Myocyte (in vitro differentiated cells): ENCODE measurements at places on chromosomes 4 and X. TPM values are rescaled to one million over a fixed set of nuclear protein-coding genes. Genes with fewer than 3 reads are reported as not detected.

The VCX3B gene
- total RNA-seq = not detected in 2 replicates

The SORBS2 gene
- 13.9 and 19.6 TPM in 2 replicates for total RNA-seq

The CD38 gene
- total RNA-seq = not detected in 2 replicates

The P2RY10 gene
- total RNA-seq = not detected in 2 replicates

The MAGEB17 gene
- not detected in 2 replicates for total RNA-seq

The IBSP gene
- not detected in 2 replicates for total RNA-seq

DNA sequence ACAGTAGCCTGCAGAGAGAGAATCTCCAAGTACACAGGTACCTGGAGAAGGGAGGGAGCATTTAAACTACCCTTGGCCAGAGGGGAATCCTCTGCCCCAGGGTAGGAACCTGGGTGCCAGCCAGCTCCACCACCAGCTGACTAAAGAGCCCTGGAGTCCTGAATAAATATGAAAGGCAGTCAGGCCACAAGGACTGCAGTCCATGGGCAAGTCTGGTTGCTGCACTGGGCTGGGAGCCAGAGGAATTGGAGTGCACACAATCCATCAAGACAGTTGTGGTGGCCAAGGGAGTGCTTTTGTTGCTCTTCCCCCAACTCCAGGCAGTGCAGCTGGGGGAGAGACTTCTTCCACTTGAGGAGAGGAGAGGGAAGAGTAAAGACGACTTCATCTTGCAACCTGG is 172.5 kb downstream of the HNRNPD start:
- peak; percentile 68 for DNase-seq

DNA sequence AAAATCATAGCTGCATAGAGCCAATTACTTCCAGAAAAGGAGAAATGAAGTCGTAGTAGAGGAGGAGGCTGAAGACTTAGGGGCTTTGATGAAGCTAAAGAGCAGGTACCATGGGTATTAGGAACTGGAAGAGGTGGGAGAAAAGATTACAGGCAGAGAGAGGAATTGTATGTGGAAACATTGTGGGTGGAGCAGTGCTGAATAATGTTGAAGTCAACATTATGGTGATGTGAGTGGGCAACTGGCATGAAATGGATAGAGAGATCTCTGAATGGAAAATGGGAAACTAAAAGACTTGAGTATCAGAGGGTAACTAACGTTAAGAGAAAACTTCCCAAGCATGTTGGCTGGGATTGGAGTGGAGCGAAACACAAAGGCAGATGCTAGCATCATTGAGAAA is 92.5 kb downstream of the AREG start:
- DNase-seq = no peak

- DNase-seq = no peak
Observed at GRCh38 chr4:48778431-48779094, 1.5 kb downstream of the FRYL start.

DNA sequence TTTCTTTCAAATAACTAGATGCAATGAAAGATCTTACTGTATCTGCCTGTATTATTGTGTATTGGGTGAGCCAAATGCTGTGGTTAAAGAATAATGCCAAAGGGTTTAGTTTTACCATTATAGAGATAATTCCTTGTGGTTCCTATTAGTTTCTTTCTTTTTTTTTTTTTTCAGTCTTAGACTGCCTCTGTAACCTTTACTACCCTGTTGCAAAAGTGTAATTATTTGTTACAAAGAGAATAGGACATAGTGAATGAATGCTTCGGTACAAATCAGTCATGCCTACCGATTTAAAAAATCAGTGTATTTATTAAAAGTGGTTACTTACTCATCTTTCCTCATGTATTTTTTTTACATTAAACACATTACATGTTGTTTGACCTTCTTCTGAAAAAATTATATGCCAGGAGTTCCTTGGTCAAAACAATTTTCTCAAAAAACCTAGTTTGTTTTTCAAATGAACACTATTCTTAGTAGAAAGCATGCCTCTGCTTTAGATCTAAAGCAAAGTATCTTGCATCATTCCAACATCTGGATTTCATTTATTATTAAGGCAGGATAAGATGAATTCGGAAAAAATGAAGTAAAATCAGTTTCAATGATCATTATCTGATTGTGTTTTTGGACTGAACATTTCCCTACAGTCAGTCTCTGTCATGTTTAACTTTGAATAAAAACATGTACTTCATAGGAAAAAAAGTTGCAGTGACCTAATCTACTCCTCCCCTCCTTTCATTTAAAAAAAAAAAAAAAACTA is 21.2 kb upstream of the SYNPO2 start:
- no peak for DNase-seq

DNA sequence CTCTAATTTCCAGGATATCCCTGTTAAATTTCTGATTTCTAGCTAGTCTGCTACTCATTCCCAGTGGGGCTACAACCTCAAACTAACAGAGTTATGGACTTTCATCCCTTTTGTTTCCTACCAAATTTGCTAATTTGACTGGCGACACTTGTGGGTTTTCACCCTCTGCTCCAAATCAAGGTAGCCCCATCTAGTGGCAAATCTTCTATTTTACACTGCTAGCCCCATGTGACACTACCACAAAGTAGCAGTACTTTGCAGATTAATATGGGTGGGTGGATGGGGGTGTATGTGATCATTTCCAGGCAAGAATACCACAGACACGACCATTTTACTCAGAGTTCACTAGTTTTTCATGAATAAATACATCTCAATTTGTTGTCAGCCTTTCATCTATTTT is 150.3 kb downstream of the MSL3 start:
- DNase-seq = peak; percentile 25

DNA sequence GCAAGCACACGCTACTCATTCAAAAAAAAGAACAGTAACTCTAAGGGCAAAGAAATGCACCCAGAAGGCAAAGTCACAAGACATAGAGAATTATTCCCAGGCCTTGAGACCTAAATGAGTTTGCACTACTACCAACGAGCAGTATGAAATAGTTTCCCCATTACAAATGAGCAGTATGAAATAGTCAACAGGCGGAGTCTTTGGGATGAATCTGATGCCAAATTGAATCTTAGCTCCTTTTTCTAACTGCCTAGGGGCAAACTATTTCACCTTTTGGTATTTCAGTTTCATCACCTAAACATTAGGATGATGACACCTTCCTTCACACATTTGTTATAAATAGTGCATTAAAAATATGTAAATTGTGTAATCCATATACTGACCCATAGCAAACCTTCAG is 213.0 kb upstream of the FAT4 start:
- DNase-seq = no peak

DNA sequence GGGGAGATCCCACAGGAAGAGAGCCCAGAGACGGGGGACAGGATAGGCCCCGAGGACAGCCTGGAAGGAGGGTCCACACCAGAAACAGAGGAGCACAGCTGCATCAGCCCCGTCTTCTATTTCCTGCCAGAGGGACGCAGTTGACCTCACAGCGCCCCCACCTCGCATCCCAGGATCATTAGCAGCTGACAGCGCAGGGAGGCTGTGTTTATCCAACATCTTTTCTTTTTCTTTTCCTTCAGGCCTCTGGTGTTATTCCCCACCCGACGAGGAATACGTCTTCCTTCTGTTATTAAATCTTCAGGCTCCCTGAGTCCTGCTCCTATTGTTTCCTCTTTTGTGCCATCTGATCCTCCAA is 75.4 kb downstream of the DCHS2 start:
- peak; percentile 30 for DNase-seq

DNA sequence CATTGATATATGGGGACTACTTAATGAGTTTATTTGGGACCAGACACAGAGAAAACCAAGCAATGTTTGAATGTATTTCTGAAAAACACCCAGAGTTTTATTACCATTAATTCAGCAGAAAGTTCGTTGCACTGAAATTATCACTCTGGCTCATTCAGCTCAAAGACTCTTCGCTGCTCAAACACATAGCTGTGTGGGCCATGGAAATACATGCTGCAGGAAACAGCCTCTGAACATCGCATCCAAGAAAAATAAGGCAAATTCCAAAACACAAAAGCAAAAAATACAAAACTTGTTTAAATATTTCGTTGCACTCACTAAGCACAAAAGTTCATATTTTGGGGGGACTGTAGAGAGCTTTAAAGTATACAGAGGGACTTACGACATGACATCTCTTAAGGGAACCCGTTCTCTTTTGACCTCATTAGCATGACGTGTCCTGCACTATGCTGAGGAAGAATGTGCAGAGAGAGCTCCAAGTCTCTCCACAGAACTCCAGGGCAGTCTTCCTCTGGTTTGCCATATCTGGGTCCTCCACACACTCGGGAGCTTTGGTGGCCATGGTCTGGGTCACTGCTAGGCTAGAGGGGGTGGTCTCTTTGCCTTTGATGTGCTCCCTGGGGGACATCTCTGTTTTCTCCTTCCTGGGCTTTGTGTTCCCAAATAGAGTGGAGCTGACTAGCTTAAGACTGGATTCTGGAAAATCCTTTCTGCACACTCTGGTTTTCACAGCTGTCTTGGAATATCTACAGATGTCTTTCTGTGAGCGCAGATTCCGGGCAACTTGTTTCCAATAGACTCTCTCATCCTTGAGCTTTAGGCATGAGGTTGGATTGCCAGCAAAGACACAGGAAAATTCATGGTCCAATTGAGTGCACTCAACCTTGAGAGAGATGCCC is 2.8 kb downstream of the FGFBP1 start:
- DNase-seq = peak; percentile 24

GRCh38 chr4:171765514-171765913 is 47.7 kb upstream of the GALNTL6 start:
- no peak for DNase-seq

DNA sequence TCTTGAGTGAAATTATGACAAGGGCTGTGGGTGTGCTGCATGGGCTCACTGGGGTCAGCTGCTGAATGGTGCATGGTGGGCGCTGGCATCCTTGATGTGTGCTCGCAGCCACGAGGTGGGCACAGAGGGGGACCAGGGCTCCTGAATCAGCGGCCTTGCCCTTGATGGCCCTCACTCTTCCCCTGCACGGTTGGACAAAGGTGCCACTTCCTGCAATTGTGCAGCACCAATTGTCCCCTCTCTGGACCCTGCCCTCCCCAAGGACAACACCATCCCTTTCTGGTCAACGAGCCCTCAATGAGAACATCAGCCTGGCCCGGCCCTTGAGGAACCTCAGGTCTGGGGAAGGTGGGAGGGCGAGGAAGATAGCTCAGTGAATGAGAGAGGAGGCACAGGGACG is 16.1 kb downstream of the ABLIM2 start:
- DNase-seq = no peak

DNA sequence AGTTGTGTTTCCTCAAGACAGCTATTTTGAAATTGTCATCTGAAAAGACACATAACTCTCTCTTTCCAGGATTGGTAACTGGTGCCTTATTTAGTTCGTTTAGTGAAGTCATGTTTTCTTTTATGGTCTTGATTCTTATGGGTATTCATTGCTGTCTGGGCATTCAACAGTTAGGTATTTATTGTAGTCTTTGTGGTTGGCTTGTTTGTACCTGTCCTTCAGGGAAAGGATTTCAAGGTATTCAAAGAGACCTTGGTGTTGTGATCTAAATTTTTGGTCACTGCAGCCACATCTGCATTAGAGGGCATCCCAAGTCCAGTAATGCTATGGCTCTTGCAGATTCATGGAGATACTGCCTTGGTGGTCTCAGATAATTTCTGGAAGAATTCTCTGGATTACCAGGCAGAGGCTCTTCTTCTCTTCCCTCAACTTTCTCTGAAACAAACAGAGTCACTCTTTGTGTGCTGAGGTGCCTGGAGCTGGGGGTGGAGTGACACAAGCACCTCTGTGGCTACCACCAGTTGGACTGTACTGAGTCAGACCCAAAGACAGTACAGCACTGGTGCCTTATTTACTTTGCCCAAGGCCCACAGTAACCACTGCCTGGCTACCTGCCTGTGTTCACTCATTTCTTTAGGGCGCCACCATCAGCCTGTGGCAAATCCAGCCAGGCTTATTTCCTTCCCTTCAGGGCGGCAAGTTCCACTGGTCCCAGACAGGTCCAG is 620.4 kb downstream of the KCNIP4 start:
- DNase-seq = no peak

GRCh38 chr4:520683-521023 is 21.6 kb downstream of the PIGG start:
- DNase-seq = no peak

GRCh38 chrX:153667956-153668396 is 5.6 kb downstream of the PNCK start:
- DNase-seq = peak; percentile 63

GRCh38 chr4:119632216-119632615 is 3.6 kb upstream of the PDE5A start:
- no peak for DNase-seq

GRCh38 chrX:72712094-72712755 is 1.9 kb downstream of the PHKA1 start:
- DNase-seq = peak; percentile 32

- DNase-seq = peak; percentile 72
Observed at GRCh38 chr4:139229534-139230039, 50.4 kb downstream of the MGARP start.

GRCh38 chr4:180932370-180933001 is 1310.7 kb upstream of the TENM3 start:
- DNase-seq = no peak

DNA sequence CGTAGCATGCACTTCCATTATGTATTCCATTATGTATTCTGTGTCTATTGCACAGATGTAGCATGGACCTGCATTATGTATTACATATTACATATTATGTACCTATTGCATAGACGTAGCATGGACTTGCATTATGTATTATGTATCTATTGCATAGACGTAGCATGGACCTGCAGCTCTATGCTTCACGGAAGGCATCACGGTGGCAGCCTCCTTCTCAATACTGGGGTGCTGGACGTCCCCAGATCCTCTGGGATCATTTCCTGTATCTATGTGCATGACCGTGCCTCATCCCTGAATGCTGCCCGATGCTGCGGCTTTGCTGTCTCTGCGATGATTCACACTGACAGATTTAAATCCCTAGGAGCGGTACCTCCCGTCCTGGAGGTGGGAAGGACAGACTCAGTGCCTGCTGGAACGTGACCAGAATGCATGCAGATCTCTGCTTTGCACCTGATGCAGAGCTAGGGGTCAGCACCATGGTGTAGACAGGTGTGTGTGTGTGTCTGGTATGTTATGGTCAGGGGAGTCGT is 317.5 kb downstream of the DHRSX start:
- DNase-seq = no peak

DNA sequence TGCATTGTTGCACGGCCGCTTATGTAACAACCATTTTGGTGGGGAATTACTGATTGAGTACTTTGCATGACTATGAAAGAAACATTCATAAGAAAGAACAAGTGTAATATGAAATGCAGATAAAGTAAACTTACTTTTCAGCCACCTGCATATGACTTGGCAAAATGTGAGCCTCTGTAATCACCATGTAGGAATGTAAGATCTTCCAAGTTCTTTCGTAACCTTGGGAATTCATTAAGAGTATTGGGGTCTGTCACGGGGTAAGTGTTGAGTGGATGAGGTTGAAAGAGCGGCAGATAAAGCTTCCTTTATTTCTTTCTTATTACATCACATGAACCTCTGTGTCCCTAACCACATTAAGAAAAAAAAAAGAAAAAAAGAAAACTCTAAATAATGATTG is 348.5 kb upstream of the NR3C2 start:
- DNase-seq = no peak

DNA sequence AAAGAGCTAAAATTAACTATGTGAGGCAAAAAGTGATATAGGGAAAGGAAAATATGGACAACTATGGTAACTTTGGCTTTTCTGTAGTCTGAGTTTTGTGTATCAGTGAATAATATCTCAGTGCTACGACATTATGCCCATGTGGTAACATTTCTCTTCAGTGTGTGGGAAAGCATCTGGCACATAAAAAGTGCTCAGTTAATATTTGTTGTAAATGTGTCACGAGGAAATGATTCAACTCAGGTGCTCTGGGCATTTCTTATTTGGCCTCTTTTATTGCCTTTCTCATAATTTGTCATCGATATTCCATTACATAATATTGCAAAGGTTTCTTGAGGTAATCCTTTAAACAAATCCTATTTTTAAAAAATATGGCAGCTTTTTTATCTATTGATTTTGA is 17.6 kb downstream of the OFD1 start:
- no peak for DNase-seq

- no peak for DNase-seq
Observed at GRCh38 chr4:102319594-102319993, 25.7 kb downstream of the SLC39A8 start.
